NCI-H1417 (cell line): ENCODE measurements at places on chromosomes 4 and X.

GRCh38 chr4:111689731-111690130 lies 455.5 kb upstream of the FAM241A start:
- no peak for DNase-seq

DNA sequence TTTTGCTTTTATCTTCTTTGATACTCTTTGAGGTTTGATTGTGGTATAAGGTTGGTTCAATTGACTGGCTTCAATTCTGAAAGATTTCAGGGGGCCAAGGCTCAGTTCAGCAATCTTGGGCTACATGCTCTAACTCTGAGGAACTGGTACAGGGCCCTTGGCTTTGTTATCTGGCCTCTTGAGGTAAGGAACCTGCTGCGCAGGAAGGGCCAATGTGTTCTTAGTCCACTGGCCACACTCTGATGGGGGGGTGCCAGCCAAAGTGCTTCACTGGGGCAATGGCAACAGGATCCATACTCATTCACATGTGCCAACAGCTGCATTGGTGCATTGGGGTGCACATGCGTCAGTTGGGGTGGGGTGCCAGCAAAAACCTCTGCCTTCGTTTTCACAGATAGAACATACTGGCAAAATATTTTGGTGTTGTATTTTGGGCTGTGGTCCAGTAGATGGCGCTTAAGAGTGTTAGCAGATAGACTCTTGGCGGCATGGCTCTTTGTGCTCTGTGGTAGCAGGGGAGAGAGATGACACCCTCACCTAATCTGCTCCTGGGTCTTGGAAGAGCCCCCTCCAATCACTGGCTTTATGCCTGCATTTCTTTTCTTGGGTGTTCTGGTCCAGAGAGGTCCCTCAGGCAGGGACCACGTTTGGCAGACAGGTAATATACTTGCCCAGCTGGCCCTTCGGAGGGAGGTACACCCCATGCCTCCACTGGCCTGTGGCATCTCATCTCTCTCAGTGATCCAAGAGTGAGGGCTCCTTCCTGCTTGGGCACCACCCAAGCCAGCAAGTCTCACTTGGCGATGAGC lies 42.9 kb downstream of the NDST3 start:
- no peak for DNase-seq

- no peak for DNase-seq
Observed at GRCh38 chr4:39682138-39682537, 15.8 kb upstream of the UBE2K start.

DNA sequence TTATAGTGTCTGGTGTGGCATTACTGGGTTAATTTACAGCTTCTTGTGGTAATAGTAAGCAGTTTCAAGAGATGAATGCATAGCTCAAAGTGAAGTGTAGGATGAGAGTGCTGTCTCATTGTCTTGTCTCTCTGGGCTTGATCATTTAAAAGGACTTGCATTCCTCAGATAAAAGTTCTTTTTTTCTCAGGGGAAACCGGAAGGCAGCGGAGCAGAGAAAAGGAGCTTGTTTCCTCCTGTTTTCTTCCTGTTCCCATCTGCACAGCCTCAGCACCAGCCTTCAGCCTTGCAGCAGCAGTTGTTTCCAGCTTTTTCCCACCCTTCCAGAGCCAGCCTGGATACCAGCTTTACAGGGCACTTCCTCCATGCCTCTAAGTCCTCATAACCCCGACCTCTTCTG lies 61.4 kb upstream of the LGI2 start:
- DNase-seq: no peak

DNA sequence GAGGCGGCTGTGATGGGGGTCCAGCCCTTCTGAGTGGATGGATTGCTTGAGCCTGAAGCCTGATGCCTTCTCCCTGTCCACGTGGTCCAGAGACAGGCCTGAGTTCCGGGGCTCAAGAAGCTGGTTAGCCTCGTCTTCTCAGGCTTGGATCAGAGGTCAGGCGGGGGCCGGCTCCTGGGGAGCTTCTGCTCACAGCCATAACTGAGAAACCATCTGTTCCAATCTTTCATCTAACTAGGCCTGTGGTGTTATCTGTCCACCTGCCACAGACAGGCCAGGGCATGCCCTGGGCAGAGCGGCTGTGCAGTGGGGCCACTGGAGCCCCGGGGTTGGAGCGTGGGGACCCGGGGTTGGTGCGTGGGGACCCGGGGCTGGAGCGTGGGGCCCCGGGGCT lies 63.1 kb downstream of the SORCS2 start:
- no peak for DNase-seq

DNA sequence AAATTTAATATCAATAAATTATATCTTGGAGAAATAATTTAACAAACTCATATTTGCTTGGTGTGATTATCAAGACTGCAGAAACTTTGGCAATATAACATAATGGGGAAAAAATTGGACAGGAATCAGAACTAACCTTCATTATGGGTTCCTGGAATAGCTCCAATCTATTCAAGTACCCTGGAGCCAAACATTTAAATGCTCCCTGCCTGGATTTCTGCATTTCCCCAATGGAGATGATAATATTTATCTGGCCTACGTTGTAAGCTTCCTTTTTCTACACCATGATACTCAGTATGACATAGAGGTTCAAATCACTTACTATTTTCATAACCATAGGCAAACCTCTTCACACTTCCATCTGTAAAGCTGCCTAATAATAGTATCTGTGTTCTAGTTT lies 326.8 kb downstream of the TRIML1 start:
- DNase-seq: no peak

DNA sequence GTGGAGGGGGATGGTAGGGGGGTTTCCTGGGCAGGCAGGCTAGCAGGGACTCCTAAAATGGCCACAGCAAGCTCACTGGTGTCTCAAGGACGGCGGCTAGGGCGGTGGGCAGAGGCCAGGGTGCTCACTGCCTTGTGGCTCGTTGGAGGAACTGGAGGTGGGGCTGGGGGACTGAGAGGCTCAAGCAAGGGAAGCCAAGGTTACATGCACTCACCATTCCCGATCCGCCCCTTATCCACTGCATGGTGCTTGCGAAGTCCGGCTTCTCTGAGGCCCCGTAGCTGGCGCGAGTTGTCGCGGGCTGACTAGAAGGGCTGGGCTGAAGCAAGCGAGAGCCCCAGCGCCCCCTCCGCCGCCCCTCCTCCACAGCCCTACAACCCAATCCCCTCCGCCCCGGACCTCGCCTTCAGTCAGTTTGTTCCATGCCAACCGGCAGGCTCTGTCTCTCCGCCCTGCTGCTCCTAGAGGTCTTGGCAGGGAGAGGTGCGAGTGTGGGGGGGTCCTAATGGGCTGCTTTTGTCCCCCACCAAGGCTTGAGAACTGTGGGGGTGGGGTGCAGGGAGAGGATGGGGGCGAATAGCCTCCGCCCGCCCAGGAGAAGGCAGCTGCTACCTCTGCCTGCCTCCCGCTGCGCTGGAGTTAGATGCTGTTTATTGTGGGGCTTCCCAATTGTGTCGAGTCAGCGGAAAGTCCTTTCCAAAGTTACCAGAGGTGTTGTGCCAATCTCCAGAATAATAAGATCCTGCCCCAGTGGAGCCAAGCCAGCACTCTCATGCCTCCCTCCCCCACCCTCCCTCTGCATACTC lies at the start of gene ARHGEF9:
Gene ARHGEF9, minus strand, starts transcription at position 313 of the 806 bp plus-strand sequence. Its CDS starts 69 bp downstream, at position 244.
- peak; percentile 81 for DNase-seq

DNA sequence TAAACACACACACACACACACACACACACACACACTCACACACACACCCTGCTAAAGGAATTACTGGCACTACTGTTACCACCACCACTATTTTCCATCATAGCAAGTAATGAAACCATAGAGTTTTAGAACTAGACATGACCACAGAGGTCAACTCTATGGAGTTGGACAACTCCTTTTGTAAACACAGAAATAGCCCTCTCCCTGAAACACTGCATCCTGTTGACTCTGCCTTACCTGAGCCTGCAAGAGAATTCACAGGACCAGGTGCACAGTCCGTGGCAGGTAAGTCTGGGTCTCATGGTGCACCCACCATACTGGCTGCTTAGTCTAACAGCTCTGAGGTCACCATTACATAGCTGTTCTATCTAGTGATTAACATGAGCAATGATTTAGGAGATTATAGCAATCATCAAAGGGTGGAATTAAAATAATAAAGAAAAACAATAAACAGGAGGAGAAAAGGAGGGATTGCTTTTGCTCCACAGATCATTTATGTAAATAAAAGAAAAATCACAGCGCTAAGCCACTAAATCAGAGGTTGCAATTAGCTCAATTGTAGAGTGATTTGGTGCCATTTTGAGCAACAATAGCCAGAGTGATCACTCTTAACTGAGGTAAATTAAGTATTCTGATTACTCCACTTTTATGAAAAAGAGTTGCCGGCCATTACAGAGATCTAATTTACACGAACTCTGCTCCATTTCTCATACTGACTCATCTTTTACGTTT lies 340.0 kb upstream of the RASGEF1B start:
- no peak for DNase-seq

DNA sequence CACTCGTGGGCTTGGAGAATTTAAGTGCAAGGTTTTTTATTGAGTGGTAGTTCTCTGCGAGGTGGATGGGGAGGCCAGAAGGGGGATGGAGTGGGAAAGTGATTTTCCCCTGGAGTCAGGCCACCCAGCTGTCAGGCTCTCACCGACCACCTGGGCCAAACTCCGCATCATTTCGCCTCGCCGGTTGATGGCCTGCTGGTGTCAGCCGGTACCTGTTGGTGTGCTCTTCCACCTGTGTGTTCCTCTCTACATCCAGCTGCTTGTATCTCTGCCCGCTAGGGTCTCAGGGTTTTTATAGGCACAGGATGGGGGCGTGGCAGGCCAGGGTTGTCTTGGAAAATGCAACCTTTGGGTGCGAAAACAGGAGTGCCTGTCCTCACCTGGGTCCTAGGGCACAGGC lies 200.9 kb downstream of the DACH2 start:
- no peak for DNase-seq

DNA sequence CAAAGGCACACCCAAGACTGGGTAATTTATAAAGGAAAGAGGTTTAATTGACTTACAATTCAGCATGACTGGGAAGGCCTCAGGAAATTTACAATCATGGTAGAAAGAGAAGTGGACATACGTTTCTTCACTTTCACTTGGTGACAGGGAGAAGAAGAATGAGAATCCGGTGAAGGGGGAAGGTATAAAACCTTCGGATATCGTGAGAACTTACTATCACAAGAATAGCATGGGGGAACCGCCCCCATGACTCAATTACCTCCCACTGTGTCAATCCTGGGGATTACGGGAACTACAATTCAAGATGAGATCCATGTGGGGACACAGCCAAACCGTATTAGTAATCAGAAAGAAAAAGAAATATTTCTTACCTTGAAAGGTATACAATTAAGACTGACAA lies 782.9 kb upstream of the HS3ST1 start:
- no peak for DNase-seq

- peak; percentile 73 for DNase-seq
Observed at GRCh38 chr4:48472794-48473193, 10.3 kb upstream of the SLC10A4 start.

- DNase-seq: peak; percentile 62
Observed at GRCh38 chrX:133175605-133176004, 42.5 kb downstream of the TFDP3 start.

DNA sequence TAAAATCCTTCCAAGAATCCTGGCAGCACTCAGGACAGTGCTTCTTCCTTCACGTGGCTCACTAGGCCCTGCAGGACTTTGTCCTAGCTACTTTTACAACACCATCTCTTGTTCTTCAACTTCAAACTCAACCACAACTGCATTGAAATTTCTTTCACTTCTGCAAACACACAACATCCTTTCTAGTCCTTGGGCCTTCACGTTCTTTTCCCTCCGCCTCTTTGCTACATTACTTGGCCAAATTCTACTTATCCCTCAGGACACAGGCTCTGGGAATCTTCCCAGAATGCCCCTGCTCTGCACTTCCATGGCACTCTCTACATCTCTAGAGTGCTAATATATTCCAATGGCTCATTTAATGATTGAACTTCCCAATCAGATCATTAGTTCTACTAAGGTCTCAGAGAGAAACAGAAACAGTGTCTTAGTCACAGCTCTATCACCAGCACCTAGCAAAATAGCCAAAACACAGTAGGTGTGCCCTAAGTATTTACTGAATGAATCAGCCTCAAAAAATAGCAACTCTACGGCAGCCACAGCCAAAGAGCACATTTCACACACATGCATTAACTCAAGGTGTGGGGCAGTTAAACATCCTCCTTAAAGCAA lies 73.3 kb downstream of the MANBA start:
- DNase-seq: no peak

- DNase-seq: no peak
Observed at GRCh38 chr4:71683309-71683708, 100.6 kb downstream of the GC start.

- no peak for DNase-seq
Observed at GRCh38 chr4:15376145-15376544, 51.7 kb upstream of the C1QTNF7 start.

- DNase-seq: peak; percentile 71
Observed at GRCh38 chrX:58025979-58026378, 115.7 kb upstream of the ZXDA start.

DNA sequence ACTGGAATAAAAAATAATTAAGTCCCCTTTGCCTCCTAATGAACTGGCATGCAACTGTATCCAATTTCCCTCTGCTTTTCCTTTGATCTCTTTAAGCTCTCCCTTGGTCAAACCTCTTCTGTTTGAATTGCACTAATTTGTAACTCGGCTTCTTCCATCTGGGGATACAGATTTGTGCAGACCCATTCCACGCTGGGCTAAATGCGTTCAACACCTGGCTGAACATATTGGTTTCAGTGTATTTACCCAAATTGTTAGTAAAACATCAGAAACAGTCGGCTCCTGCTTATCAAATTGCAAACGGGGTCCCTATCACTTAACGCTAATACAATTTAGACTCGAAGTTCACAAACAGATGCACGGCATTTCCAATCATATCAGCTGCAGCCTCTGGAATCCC lies 124.9 kb upstream of the TAPT1 start:
- DNase-seq: peak; percentile 15

DNA sequence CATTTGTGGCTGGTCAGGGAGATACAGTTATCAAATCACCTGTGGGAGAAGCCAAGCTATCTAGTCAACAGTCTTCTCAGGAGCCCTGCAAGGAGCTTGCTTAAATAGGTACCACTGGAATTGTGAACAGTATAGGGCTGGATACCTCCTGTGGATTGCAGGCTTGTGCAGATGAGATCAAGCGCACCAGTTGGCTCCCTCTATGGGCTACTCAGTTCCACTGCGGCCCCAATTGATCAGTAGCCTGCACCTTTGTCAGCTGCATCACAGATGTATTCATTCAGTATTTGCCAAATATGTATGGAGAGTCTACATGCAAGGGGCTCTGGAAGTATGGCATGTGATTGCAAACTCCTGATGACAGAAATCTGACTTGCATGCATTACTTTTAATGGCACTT lies 28.6 kb downstream of the TEX13A start:
- peak; percentile 42 for DNase-seq

DNA sequence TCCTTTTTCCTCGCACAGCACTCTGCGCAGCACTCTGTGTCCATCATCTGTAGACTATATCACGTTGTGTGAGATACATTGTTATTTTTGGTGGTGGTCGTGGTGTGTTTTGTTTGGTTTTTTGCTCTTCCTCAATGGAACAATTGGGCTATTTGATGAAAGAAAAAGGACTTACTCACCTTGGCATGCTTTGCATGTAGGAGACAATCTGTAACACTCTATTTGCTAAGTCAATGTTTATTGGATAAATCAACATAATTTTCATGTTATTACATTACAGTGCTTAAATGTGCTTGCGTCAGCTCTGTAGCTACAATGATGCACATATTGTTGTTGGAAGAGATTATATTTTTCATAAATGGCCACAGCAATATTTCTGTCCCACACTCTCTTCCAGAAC lies 12.5 kb upstream of the CD99 start:
- DNase-seq: no peak
